Right lobe of liver (tissue), 6 donors: ENCODE measurements at places on chromosomes 12 and 14.

DNA sequence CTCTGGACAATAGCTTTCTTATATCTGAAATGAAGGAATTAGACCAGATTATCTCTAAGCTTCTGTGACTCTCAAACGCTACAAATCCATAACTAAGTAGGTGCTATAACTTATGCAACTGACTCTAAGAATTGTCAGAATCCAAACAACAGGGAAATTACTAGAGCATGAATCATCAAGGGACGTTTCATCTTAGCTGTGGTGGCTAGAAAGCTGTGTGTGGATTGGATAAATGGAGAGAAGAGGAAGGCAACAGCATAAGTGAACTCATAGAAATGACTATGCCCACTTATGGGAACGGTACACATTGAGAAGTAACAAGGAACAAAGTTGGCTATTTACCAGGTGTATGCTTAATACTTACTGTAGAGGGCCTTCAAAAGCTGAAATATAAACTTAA is 96.0 kb upstream of the NEDD1 start:
- no peak for DNase-seq

DNA sequence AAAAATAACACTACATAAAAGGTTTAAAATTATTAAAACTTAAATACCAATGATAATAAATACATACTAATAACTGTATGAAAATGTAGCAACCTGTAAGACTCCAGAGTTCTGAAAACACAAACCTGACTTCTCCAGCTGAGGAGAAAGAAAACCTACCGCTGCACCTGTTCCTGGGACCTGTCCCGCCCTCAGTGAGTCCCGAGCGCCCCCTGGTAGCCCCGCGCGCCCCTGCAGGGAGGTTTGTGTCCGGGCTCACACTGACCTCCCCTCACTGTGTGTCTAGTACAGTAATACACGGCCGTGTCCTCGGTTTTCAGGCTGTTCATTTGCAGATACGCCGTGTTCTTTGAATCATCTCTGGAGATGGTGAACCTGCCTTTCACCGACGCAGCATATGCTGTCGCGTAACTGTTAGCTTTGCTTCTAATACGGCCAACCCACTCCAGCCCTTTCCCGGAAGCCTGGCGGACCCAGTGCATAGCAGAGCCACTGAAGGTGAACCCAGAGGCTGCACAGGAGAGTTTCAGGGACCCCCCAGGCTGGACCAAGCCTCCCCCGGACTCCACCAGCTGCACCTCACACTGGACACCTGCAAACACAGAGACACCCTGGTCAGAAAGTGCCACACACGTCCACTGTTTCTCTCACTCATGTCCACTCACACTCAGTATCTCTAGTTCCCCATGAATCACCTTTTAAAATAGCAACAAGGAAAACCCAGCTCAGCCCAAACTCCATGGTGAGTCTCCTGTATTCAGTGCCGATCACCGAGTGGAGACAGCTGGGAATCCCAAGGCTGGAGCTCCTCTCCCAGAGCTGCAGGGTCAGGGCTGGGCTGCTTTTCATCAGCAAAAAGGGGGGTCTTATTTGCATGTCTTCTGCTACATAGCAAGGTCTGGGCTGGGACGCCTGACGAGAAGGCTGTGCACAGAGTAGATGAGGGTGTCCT is 1276.3 kb downstream of the TMEM121 start:
- no peak for DNase-seq

GRCh38 chr14:89504091-89504490 is 87.1 kb upstream of the FOXN3 start:
- no peak for DNase-seq

DNA sequence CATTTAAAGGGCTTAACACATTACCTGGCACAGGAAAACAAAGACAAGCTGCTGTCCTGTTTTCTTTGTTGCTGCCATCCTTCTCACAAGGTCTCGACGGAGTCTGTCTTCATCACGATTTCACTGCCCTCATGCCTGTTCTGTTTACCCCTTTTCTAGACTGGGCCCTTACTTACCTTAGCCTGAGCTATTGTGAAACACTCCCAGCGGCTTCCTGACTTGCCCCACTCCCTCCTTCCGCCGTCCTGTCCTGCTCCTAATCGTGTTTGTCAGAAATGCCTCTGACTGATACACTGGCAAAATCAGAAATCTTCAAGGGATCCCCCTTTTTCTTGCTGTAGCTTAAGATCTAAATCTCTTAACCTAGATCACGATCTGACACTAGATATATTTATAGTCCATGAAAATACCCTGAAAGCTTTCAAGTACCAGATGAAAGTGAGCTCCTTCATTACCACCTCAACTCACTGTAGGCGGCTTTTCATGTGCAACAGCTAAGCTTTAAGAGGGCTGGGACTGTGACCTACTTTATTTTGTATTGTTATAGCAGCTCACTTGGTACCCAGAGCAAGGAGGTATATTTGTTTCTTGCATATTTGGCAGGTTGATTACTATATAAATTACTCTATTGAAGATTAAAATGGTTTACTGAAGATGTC is 32.1 kb downstream of the TECPR2 start:
- no peak for DNase-seq

DNA sequence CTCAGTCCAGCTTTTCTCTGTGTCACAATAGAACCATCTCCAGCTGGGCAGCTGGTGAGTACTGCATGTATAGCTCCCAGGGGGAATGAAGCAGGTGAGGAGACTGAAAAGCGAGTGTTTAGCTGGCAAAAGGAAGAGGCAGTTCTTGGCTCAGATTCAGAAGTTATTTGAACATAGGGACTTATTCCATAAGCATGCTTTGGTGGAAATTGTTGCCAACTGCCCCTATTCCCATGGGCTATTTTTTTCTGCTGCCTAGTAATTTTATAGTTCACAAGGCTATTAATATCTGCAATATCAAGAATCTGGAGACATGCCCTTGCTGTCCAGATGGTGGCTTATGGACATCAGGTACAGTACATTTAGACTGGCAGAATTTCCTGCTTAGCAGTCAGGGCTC is 1112.7 kb downstream of the LRFN5 start:
- DNase-seq, result no peak

- DNase-seq, result no peak
Measured at GRCh38 chr14:24395609-24396582, 2.9 kb upstream of the NYNRIN start.

GRCh38 chr12:57952766-57953165 is 11.4 kb downstream of the ATP23 start:
- no peak for DNase-seq

DNA sequence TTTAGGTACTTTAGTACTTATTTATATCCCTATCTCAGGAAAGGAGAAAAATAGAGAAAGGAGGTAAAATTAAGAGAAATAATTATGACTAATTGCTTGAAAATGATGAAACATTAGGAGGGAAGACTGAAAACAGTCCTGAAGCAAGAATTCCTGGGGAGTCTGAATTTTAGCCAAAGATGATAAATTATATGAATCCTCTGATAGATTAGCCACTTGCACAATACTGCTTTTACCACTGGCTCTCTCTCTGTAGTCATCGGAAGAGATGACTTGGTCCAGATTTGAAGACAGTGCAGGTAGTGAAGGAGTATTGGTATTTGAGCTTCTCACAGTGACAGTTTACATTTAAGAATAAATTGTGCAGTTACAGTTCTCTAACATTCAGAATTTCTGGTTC is 83.8 kb upstream of the CLEC14A start:
- DNase-seq, result no peak

DNA sequence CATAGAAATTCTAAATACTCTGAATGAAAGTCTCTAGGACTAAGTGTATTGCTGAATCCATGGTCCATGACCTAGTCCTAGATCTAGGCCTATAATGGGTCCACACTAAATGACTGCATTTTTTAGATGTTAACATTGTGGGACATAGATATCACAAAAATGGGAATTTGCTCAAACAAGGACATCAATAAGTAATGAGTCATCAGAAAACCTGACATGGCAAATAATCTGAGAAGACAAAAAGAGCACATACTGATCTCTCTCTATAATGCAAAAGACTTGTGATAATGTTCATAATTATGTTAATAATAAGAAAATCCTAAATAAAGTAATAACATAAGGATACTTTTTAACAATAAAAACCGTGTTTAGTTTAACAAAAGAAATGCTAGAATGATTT is 1168.4 kb downstream of the FSCB start:
- no peak for DNase-seq

DNA sequence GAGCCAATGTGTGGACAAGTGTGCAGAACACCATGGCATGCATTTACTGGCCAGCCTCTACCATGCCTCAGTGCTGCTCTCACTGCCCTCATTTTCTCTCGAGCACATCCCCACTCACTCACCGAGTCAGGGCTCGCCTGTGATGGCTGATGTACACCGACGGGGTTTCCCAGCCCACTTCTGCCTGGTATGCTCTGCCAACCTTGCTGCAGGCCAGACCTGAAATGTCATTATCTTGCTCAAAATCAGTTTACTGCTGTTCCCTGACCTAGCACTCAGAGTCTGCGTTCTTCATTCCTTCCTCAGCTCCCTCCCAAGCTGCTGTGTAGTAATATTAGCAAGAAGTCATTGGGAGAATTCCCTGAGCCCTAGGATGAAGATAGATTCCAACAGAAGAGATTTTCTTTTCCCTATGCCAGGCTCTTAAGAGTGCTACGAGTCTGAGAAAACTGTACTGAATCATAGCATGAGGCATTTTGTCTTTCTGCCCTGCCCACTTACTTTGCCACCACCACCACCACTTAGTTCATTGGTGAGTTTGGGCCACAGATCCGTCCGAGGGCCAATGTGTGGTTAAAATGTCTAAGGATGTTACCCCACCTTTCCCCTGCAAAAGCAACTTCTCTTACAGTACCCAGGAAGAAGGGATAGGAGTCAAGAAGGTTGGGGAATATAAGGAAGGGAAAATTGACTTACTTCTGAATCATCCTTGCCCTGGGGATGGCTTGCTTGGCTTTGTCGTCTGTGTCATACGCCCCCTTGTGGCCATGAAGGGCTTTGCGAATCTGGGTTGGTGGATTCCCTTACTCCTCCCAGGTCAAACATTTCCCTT is 51.0 kb downstream of the BMAL2 start:
- peak; percentile 70 for DNase-seq

DNA sequence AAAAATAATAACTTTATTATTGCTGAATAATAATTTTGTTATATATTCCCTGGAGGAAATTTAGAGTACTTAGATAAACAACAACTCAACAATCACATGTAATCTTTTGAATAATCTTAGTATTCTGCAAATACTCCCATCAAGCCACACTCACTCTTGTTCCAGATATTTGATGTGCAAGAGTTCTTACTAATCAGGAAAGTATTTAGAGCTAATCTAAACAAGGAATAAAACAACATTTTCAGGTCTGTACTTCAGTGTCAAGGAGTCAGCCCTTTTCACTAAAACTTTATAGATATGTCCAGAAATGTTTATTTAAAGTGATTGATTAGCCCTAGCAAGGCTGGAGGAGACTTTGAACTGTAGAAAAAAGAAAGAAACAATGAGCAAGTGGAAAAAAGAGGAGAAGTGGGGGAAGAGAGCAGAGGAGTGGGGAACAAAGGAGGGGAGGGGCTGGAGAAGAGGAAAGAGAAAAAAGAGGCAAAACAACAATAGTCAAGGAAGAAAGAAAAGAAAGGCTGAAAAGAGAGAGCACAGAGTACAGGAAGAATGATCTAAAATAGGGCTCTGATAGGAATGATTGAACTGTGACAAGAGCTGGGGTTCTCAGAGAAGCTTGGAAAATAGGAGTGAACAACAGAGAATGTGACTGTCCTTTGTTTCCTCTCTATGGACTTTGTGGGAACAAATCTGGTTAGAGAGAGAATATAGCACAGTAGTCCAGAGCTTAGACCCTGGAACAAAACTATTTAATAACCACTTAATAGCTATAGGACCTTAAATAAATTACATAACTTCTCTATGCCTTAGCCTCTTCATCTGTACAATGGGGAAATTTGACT is 238.7 kb downstream of the AKAP6 start:
- no peak for DNase-seq

- DNase-seq, result no peak
Measured at GRCh38 chr14:20515846-20516245, 10.5 kb downstream of the RNASE10 start.

GRCh38 chr12:95762123-95762785 is 28.3 kb downstream of the NTN4 start:
- DNase-seq, result no peak

GRCh38 chr12:89525305-89525823 is 483 bp downstream of the POC1B start:
- peak; percentile 78 for DNase-seq

DNA sequence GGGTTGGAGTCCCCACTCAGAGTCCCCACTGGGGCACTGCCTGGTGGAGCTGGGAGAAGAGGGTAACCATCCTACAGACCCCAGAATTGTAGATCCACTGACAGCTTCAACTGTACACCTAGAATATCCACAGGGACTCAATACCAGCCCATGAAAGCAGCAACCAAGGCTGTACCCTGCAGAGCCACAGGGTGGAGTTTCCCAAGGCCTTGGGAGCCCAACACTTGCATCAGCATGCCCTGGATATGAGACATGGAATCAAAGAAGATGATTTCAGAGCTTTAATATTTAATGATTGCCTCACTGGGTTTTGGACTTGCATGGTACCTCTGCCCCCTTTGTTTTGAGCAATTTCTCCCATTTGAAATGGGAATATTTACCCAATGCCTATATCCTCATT is 80.4 kb downstream of the RASSF9 start:
- DNase-seq, result no peak

GRCh38 chr12:16399101-16399500 is 51.7 kb downstream of the MGST1 start:
- no peak for DNase-seq

GRCh38 chr14:105315211-105315721 is 718 bp downstream of the PACS2 start:
- peak; percentile 55 for DNase-seq

DNA sequence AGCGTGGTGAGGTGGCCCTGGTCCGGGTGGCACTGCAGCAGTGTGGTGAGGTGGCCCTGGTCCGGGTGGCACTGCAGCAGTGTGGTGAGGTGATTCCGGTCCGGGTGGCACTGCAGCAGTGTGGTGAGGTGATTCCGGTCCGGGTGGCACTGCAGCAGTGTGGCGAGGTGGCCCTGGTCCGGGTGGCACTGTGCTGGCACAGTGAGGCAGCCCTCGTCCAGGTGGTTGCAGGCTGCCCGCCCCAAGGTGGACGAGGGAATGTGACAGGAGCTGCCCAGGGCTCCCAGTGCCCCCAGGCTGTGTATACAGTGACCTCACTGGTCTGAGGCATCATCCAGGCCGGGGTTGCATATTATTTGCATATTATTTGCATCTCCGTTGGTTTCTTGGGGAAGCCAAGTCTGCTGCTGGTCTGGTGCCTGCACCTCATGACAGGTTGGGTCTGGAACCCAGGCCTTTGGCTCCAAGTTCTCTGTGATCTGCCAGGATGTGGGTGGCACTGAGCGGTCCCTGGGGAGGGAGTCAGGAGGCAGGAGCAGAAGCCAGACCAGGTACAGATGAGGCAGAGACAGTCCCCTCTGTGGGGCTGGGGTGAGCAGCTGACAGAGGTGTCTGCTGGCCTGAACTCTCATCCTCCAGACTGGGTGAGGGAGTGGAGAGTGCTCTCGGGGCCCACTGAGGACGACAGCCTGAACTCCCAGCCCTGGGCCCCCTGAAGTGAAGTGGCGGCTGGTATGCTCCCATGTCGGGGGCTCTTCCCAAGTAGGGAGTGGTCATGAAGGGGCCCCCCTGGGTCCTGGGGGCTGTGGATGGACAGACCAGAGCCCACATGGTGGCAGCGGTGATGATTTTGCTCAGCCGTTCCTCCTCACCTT is 79.3 kb downstream of the KIF26A start:
- peak; percentile 50 for DNase-seq
